C1 segment of cervical spinal cord (tissue), 14 donors: ENCODE measurements at places on chromosomes 12 and 14.

GRCh38 chr14:99718031-99718810 lies 34.1 kb downstream of the CYP46A1 start:
- DNase-seq = no peak

DNA sequence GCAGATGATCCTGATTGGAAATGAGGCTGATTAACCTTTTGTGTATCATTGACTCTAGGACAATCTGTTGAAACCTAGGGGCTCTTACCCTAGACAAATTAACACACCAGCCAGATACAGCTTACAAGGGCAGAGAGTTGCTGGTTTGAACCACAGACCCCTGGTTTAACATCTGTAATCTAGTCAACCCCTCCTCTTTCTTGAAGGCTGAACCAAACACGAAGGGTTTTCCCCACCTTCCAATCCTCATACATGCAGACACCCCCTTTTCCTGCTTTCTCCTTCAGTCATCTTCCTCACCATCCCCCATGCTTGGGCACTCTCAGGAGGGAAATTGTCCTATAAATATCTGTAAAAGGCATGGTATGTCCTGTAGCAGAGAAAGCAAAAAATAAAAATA lies 126.0 kb upstream of the HIF1A start:
- no peak for DNase-seq

GRCh38 chr12:105960319-105961083 lies 178.3 kb downstream of the NUAK1 start:
- no peak for DNase-seq

GRCh38 chr12:9784816-9785215 lies 24.1 kb upstream of the CD69 start:
- no peak for DNase-seq

DNA sequence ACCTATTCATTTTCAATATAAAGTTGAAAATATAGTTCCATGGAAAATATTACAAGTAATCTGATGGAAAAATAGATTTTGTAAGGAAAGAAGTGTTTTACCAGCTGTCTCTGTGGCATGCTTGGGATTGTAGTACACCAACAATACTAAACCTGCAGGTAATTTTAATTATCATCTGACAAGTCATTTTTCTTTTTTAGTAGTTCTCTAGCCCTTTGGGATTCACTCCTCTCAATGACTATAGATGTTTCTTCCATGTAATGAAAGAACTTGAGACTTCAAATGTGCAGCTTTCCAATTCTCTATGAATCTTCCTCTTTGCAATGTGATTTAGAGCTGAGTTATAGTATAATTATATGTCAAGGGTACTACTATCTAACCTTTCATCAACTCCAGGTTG lies 14.7 kb upstream of the LIN7A start:
- DNase-seq = no peak

GRCh38 chr12:11568762-11569478 lies 80.6 kb upstream of the ETV6 start:
- no peak for DNase-seq

- no peak for DNase-seq
Measured at GRCh38 chr12:60398547-60398946, 802.7 kb downstream of the SLC16A7 start.

DNA sequence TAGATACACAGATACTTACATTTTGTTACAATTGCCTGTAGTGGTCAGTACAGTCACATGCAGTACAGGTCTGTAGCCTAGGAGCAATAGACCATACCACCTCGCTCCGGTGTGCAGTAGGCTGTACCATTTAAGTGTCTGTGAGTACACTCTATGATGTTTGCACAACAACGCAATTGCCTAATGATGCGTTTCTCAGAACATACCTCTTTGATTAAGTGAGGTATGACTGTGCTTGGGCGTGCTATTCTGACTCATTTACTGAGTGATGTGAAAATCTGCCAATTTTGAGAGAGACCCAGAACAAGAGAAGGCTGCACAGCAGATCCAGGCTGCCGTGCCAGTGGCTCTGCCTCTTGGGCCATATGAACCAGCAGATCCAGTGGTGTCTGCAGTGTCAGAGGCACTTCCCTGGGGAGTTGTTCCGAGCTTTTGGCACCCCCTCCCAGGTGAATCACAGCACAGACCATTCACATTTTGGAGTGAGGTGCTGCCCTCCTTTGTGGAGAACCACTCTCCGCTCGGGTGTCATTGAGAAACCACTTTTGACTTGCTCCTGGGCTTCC lies 20.4 kb downstream of the DLK1 start:
- no peak for DNase-seq

GRCh38 chr14:25056688-25057078 lies 6.7 kb upstream of the STXBP6 start:
- DNase-seq = no peak
